CD4-positive, CD25-positive, alpha-beta regulatory T cell (primary cell): ENCODE measurements at places on chromosomes 6 and 20. TPM values are rescaled to one million over a fixed set of nuclear protein-coding genes. Genes with fewer than 3 reads are reported as not detected.

GRCh38 chr6:11155589-11155988 is 44.1 kb upstream of the ERVFRD-1 start:
- no peak overlapping the region for H3K4me3 ChIP-seq
- H3K27me3 ChIP-seq: no peaks in the 10 kb centered on the region
- no peak overlapping the region for H3K27ac ChIP-seq
- H3K4me1 ChIP-seq: no peaks in the 10 kb centered on the region
- no peaks in the 10 kb centered on the region for H3K36me3 ChIP-seq

DNA sequence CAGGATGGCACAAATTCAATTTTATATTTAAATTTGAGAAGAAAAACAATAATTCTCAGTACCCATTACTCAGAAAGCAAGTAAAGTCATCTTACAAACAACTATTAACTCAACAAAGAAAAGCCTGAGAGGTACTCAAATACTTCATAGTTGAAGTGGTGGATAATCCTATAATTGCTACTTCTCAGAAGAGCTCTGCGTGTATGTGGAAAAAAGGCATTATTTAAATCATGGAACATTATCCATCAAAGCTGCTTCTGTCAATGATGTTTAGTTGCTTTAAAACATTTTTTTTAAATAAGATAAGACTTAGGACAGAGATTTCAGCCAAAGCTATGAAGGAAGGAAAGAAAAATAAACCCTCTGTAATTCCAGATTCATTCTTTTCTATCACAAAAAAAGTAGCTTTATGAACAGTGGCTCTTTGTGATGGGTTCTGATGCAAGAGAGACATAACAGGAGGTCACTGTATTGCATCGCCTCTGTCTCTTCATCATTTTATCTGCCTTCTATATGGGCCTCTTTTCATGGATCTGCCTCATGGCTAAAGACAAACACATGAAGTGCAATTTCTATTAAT is 367.9 kb upstream of the SLC35B3 start:
- H3K36me3 ChIP-seq: no peaks in the 10 kb centered on the region
- no peak overlapping the region for H3K4me3 ChIP-seq
- no peak for DNase-seq
- H3K27me3 ChIP-seq: no peaks in the 10 kb centered on the region
- H3K27ac ChIP-seq: no peak overlapping the region

- H3K4me1 ChIP-seq: no peaks in the 10 kb centered on the region
- H3K4me3 ChIP-seq: no peak overlapping the region
- no peak for DNase-seq
Measured at GRCh38 chr20:39619271-39619785, 657.2 kb downstream of the DHX35 start.

DNA sequence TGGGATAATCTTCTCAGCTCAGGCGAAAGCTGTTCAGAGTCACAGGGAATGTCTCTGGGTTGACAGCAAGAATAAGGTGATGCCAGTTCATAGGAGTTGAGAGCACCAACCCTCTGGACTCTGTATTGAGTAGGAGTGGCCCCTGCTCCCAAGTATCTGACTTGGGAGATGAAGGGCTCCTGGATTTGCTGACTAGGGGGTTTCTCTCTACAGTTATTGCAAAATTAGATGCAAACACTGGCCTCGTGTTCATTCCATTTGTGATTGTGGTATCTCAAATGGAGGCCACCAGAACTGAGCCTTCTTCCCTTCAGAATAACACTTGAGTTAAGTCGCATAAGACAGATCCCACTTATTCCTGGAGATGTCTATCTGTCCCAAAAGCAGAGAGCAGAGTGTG is 135.7 kb downstream of the PDE7B start:
- H3K27me3 ChIP-seq: no peaks in the 10 kb centered on the region
- H3K27ac ChIP-seq: no peak overlapping the region
- DNase-seq: no peak
- no peaks in the 10 kb centered on the region for H3K4me1 ChIP-seq

GRCh38 chr6:149834513-149835481 is 29.4 kb downstream of the LRP11 start:
- H3K4me1 ChIP-seq: no peaks in the 10 kb centered on the region
- H3K27me3 ChIP-seq: peaks cover 3% of the 10 kb centered on the region
- H3K4me3 ChIP-seq: no peak overlapping the region

DNA sequence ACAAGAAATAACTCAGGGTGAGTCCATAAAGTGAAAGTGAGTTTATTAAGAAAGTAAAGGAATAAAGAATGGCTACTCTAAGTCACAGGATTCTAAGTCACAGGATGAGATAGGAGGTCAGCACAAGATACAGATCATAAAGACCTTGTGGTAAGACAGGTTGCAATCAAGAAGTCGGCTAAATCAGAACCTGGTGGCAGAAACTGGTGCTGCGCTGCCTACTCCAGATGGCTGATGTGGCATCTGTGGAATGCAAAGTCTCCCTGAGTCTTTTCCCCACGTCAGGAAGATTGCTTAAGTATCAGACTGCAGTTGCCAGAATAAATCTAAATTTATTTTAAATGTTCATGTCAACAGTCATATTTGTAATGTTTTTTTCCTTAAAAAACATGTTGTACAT is 10.7 kb upstream of the KCNK15 start:
- H3K27me3 ChIP-seq: no peaks in the 10 kb centered on the region
- DNase-seq: no peak
- no peak overlapping the region for H3K27ac ChIP-seq
- no peaks in the 10 kb centered on the region for H3K36me3 ChIP-seq
- no peak overlapping the region for H3K4me3 ChIP-seq

- H3K27me3 ChIP-seq: no peaks in the 10 kb centered on the region
- H3K27ac ChIP-seq: peak overlapping the region; percentile 45
- DNase-seq: no peak
- no peaks in the 10 kb centered on the region for H3K36me3 ChIP-seq
Measured at GRCh38 chr6:3370361-3371221, 86.3 kb downstream of the SLC22A23 start.

The SLC35F1 gene
- total RNA-seq: not detected
